NCI-H2107 (cell line): ENCODE measurements at places on chromosomes 6 and 20.

GRCh38 chr6:28947831-28948270 lies 24.1 kb upstream of the TRIM27 start:
- DNase-seq = no peak

DNA sequence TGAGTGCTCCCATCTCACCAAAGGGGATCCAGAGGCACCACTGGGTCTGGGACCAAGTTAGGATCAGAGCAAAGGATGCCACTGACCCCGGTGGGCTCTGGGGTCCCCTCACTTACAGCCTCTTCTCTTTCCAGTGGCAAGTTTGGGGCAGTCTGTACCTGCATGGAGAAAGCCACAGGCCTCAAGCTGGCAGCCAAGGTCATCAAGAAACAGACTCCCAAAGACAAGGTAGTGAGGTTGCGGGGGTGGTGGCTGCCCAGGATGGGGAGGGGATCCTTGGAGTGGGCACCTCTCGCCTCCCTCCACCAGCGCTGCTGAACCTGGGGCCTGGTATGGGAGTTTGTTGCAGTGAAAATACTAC lies 4.9 kb downstream of the MYLK2 start:
- DNase-seq = no peak

GRCh38 chr6:88609983-88610382 lies 353.4 kb downstream of the RNGTT start:
- DNase-seq = no peak

- DNase-seq = no peak
These were observed 147.6 kb downstream of the SYNDIG1 start for GRCh38 chr20:24617080-24617432.

DNA sequence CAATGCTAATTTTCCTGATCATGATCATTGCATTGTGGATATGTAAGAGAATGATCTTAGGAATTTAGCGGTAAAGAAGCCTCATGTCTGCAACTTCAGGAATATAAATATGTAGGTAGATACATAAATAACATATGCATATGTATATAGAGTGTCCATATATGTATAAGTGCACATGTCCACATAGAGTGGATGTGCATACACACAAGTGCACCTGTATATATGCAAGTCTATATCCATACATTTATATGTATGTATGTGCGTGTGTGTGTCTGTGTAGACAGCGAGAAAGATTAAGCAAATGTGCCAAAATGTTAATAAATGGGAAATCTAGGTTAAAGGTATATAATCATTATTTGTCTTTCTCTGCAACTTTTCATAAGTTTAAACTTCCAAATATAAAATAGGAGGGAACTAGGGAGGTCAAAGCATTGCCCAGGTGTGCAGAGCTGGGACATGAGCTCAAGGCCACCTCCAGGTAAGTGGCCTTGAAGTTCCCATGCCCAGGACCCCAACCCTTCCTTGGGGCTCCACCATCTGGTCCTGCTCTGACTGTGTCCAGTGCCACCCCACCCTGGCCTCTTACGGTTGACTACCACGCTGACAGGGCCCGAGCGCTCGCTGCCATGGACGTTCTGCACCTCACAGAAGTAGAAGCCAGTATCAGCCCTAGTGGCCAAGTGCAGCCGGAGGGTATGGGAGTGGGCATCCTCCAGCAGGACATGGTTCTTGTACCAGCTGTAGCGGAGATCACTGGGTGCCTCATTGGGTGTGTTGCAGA lies 9.6 kb downstream of the SIGLEC1 start:
- DNase-seq = no peak

DNA sequence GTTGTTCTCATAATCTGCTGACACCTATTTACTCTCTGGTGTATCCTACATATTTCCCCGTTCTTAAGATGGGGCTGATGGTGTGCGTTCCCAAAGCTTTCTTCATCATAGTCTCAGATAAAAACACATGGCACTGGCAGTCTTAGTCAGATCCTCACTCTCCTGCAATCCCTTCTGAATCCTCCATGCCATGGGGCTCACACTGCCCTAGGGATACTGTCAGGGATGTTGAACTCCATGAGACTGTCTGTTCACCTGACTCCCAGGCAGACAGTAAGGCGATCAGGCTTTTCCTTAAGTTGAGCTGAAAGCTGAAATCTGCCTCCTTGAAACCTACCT lies 76.0 kb downstream of the SLX4IP start:
- DNase-seq = no peak

DNA sequence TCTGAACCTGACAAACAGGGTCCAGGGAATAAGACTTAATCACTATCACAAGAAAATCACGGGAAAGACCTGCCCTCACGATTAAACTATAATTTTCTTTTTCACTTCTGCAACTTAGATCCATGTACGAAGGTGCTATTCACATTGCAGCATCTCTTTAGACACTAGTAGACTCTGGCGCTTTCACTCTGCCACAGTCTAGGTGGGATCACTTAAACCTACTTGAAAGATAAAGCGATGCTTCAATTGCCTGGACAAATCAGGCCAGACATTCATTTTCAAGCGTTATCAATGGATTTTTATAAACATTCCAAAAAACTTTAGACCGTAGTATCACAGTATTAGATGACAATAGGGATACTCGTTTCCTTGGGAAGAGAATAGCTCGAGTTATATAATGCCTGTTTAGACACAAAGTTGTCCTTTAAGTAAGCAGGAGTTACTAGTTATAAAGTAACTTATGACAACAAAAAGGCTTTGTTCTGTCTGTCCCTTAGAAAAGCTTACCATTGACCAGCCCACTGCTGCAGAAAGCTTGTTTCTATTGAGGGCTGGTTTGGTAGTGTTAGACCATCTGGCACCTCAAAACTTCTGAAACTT lies 367.3 kb downstream of the UTRN start:
- DNase-seq = no peak

GRCh38 chr20:51565298-51566144 lies 23.0 kb upstream of the NFATC2 start:
- DNase-seq = no peak

GRCh38 chr6:2918936-2919335 lies 15.8 kb upstream of the SERPINB9 start:
- DNase-seq = no peak

- DNase-seq = no peak
These were observed 99.2 kb downstream of the JPH2 start for GRCh38 chr20:44087857-44088120.

DNA sequence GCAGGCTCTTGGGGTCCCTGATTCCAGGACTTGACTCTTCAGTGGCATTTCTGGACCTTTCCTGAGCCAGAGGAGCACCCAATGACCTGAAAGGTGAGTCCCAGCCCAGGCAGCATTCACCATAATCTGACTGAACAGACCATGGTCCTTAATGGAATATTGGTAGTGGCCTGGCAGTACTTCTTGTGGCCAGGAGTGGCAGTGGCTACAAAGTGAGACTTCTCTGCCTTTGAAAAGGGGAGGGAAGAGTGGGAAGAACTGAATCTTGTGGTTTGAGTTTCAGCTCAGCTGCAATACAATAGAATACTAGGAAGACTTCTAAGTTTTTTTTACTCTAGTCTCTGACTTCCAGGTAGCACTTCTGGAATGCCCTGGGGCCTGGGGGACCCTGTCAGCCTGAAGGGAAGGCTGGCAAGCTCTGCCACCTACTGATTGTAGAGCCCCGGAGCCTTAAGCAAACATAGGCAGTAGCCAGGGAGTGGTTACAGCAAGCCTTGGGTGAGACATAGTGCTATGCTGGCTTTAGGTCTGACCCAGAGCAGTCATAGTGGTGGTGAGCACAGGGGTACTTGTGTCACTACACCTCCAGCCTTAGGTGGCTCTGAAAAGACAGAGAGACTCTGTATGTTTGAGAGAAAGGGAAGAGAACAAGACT lies 674.2 kb upstream of the MANEA start:
- no peak for DNase-seq

DNA sequence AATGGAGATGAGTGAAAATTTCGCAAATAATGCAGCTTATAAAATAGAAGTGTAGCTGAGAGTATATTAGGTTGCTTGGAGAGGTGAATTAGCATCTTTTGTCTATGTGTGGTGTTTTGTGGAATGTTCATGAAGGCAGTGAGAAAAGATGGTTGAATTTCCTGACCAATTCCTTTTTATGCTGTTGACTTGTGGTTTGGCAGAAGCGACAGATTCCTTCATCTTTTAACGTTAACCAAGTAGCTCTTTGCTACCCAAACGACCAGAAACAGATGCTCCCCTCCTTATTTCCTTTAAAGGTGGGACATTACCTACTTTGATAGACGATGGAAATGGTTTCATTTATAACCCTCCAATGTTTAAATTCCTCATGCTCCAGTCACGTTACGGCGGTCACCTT lies 390.5 kb downstream of the QKI start:
- DNase-seq = no peak

DNA sequence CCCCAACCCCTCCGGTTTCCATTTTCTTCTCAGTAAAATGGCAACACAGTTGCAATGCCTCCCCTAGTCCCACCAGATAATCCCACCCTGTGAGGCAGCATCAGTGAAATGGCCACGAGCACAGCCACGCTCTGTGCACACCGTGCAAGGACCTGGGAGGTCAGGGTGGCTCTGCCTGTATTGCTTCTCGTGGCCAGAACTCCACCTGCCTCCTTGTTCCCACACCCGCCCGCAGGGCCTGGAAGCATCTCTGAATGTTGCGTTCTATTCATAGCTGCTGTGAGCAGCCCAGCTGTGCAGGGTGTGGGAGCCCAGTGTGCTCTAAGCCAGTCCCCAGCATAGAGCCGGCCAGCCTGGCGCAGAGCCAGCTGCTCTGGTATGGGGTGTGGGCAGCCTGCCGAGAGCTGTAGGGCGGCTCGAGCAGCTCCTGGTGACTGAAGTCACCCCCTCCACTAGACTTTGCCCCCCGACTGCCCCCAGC lies 161.1 kb downstream of the DLL1 start:
- DNase-seq = no peak

DNA sequence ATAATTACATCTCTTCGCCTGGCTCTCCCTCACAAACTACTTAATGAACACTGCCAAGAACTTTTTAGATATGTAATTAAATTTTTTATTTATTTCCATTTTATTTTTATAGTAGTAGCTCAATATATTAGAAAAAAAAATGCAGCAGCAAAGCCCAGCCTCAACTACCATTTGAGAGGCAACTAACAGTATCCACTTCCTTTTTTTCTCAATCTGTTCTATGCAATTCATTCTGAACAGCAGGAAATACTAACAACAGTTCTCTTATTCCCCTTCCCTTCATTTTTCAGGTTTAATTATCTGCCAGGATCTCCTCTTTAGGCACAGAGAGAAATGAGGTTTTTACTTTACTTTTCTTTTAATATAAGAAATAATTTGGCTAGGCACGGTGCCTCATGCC lies 112.7 kb downstream of the ZNF217 start:
- DNase-seq = no peak

DNA sequence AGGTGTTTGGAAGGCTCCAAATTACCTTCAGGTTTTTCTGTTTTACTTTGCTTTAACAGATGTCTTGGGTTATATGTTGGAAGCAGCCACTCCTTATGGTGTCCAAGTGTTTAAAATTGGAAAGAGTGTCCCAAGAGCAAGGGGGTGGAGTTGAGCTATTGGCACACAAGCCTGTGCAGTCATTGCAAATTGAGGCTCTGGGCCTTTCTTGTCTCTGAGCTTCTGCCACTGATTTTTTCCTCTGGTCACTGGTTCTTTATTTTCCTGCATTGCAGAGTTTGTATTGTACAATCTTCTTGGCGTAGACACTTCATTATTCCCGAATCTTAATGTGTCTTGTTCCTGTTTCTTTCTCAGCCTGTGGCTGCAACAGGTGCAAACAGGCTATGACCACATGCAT lies 598.8 kb downstream of the RNF144B start:
- no peak for DNase-seq

DNA sequence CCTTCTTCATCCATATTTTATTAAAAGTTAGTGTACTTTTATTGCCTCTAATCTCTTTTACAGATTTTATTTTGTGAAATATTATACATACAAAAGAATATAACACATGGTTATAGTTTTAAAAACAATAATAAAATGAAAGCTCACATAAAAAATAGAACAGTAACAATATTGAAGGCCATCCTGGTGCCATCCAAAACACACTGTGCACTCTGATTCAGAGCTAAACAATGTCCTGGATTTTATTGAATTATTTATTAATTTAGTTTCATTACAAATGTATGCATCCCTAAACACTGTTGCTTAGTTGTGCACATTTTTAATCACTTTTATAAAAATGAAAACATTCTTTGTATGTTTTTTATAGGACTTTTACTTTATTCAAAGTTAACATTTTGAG lies 32.9 kb downstream of the RNF217 start:
- no peak for DNase-seq

- no peak for DNase-seq
These were observed 60.6 kb upstream of the NCOA3 start for GRCh38 chr20:47440857-47441773.

- no peak for DNase-seq
These were observed 33.7 kb upstream of the CCND3 start for GRCh38 chr6:41975276-41975675.

- peak; percentile 3 for DNase-seq
These were observed 131.2 kb upstream of the CDH4 start for GRCh38 chr20:61120595-61121515.

DNA sequence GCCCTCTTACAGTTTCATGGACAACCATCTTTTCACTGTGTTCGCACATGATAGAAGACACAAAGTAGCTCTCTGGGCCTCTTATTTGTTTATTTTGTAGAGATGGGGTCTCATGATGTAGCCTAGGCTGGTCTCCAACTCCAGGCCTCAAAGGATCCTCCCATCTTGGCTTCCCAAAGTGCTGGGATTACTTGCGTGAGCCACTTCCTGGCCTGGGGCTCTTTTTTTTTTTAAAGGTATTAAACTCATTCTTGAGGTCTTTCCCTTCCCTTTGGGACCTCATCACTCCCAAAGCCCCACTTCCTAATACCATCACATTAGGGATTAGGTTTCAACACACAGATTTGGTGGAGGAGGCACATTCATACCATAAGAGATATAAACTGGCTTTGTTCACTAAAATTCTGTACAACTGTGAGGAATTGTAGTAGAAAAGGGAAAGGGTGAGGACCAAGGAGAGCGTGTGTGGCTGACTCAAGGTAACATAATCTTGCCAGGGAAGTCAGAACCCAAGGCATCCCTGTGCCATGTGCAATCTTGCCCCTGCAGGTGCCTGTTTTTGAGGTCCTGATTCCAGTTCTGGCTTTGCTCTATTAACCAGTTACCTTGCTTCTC lies 45.5 kb downstream of the EIF2S2 start:
- no peak for DNase-seq

DNA sequence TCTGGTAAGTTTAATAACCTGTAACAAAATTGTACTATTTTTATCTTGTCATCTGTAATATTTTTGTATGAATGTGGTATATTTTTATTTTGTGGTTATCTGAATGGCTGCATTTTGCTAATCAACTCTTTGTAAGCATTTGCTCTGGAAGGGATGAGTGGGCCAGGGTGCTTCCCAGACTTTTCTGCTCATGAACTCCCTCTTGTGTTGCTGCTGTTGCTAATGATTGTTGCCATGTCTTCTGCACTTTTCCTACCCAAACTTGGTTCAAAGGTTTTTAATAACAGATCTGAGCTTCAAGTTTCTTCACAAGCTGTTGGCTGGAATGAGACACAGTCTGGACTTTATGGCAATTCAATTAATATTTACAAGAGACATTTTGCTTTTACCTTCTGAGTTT lies 1005.7 kb downstream of the HACE1 start:
- DNase-seq = no peak
